Brain pericyte (primary cell): ENCODE measurements at places on chromosomes 4 and X.

GRCh38 chr4:178105242-178105641, 663.0 kb upstream of the AGA start:
- DNase-seq, result no peak

GRCh38 chr4:176376032-176376614, 56.4 kb downstream of the SPCS3 start:
- DNase-seq, result no peak

DNA sequence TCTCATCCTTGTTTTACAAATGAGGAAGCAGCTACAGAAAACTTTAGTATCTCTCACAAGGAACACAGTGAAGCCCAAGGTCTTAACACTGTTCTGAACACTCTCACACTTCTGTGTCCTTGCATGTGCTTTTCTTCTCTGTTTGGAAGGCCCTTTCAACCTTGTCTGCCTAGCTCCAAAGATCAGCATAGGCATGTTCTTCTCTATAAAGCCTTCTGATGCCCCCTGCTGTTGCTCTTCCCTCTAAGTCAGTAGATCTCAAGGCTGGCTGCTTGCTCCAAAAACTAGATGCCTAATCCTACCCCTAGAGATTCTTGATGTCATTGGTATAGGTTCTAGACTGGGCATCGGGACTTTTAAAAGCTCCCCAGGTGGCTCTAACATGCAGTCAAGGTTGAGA, 5.9 kb downstream of the APOO start:
- no peak for DNase-seq

GRCh38 chr4:170229006-170229405, 139.2 kb upstream of the AADAT start:
- DNase-seq, result no peak

DNA sequence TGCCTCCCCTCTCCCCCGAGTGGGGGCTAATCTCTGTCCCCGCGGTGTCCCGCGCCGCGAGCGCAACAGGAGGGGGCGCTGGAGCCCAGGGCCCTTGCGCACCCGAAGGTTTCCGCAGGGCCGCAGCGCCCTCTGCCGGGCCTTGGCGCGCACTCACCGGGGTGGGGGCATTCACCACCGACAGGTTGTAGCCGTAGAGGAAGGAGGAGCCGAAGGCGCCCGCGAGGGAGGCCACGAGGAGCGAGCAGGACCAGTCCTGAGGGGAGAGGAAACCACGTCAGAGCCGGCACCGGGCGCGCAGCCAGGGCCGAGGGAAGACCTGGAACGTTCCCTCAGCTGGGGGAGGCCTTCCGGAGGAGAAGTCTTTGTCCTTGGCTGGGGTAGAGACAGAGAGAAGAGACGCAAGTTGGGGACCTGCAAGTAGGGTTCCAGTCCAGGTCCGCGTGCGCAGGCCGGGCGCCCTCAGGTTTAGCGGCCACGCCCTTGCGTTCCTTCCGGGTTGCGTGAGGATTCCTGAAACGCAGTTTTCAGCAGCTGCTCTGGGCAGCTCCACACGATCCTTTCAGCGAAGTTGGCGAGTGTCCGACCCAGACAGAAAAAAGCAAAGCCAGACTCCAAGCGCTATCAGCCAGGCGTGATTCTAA, 2.4 kb downstream of the SLC2A9 start:
- peak; percentile 61 for DNase-seq

DNA sequence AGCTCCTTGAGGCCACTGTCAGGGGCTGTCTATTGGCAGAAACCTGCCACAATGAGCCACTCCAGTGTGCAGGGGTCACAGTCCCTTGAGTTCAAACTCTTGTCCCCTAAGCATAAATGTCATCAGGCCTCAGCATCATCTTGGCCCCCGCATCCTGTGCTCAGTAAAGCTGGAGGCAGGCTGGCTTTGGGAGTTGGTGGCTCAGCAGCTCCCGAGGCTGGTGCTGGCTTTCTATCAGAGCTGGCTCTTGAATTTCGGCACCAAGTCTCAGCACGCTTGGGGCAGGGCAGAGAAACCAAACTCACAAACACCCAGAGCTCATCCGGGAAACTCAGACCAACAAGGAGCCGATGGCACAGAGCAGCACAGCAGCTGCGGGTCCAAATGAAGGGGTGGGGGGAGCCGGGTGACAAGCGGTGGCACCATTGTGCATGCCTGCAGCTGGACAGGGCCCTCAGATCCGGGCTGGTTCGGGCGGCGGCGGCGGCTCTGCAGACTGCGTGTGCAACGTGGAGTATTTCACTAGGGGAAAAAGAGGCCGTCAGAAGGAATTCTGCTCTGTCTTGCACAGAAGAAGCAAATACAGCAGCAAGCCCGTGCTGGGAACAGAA, 75.5 kb downstream of the MTMR1 start:
- DNase-seq, result no peak

DNA sequence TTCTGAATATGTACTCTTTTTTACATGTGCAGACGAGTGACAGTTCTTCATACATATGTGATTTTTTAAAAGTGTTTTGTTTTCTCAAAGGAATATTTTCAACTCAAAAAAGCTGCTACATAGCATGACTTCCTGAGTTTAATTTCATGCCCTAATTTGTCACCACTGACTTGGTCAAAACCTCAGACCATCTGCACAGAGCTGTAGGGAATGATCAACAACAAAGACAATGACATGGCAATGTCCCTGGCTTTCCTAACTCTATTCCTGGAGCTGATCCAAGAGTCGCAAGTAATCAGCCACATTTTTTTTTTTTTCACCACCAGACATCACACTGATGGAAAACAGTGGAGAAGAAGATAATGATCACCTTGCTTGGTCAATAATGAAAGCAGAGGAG, 97.7 kb downstream of the TMA16 start:
- DNase-seq, result no peak

GRCh38 chr4:166143227-166143626, 270.2 kb downstream of the TLL1 start:
- DNase-seq, result no peak

GRCh38 chr4:78923464-78924312, 15.6 kb downstream of the PAQR3 start:
- no peak for DNase-seq

DNA sequence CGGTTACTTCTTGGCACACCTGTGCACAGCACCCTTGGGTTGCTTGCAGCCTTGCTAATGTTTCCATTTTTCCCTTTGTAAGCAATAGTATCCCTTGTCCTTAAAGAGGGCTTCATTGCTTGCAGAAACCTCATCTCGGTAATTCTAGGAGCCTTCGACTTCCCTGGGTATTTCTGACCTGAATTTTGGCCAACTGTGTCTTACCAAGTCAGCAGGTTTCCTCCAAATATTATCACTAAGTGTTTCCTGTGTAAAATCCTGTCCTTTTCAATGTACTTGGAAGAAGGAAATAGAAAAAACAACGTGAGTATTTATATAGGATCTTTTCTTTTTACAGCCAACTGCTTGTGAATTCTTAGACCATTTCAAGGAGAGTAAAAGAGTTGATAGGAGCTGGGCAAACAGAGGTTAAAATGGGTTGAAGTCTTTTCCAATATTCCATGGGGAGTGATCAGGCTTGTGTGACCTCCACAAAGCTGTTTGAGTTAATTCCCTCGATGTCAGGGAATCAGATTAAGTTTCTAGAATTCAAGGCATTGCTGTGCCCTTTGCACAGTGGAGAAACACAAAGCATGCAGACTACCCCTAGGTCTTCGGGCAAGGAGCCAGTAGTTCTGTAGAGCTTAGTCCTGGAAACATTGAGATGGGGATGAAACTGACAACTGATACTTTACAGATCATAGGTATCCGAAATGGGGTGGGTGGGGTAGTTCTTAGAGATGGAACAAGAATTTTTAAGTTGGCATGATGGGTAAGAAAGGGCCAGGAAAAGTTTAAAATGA, 209.9 kb downstream of the CPE start:
- no peak for DNase-seq

DNA sequence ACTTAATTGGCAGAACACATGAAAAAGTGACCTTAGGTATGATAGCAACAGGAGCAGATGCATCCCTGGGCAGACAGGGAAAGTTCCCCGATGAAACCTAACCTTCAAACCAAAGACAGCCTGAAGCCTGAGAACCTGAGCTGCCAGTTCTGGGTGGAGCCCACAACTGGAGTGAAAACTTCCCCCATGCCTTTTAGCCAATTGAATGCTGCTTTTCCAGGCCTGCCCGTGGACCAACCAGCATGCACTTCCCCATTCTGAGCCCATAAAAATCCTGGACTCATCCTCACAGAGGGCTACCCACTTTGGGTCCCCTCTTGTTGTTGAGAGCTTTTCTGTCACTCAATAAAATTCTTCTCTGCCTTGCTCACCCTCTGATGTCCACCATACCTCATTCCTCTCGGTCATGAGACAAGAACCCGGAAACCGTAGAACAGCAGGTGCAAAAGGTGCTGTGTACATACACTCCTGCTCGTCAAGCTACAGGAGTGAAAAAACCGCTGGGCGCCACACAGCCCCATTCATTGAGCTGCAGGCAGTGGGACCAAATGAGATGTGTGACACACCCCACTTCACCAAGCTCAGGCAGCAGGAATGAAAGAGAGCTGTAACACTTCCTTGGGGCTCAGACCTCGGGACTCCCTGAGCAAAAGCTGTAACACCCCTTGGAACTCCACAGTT, 13.9 kb upstream of the SLC7A11 start:
- DNase-seq, result no peak

DNA sequence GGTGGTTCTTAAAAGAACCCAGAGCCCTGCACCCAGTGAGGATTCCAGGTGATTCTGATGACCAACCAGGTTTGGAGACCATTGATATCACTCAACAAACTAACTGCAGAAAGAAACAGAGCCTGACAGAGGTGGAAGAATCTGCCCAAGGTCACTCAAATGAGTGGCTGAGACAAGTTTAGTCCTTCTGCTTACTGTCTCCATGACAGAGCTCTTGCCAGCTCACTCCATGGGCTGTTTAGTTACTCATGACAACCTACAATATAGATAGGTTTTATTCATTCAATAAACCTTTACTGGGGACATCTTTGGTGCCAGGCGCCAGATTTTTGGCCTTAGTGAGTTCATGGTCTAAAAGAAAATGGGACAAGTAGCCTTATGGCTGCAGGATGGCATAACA, 124.3 kb downstream of the RAB28 start:
- no peak for DNase-seq

GRCh38 chr4:40656201-40656863, 26.7 kb upstream of the RBM47 start:
- DNase-seq, result no peak

DNA sequence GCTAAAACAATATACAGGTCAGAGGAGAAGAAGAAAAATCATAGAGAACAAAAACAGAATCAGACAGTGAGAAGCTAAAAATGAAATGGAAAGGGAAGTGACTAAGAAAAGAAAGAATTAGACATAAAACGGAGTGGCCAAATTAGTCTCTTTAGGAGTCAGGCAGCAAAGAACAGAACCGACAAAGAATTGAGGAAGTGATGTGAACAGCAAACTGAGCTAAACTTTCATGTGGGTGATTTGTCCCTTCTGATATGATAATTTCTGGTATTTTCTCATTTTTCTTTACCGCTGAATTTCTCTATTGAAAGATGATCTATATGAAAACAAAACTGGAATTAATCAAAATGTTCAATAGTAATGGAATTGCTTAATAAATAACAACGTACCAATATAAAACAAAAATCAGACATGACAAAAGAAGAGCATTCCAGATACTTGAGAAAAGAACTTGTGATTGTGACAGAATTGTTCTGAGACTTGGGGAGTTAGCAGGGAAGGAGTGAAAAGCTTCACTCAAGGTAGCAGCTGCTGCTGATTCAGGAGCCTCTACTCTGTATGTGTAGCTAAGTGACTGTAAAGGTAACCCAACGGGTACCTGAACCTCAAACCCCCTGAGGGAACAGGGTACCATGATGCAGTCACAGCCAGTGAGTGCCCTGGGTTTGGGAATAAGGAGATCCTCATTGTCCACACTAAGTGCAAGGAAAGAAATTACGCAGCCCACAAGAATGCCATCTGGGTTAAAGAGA, 8.8 kb downstream of the TAPT1 start:
- DNase-seq, result no peak

- DNase-seq, result no peak
These were observed 10.8 kb upstream of the GTPBP6 start for GRCh38 chrX:329291-329910.

- DNase-seq, result no peak
These were observed 322.5 kb downstream of the HS3ST1 start for GRCh38 chr4:11106190-11106589.

DNA sequence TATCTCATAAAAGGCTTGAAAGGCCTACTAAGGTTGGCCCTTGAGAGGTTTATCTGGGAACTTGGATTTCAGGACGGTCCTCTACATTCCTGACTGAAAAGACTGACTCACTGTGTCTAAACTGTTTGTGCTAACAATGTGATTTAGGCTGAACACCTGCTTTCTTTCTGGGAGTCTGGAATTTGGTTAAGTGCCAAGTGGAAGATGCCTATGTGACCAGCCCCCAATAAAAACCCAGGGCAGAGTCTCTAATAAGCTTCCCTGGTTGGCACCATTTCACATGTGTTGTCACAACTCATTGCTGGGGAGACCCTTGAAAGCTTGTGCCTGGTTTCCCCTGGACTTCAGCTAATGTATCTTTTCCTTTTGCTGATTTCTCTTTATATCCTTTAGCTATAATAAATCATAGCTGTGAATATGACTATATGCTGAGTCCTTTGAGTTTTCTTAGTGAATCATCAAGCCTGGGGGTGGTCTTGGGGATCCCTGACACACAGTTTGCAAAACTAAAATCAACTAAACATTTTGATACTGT, 55.1 kb downstream of the GPR82 start:
- peak; percentile 42 for DNase-seq

DNA sequence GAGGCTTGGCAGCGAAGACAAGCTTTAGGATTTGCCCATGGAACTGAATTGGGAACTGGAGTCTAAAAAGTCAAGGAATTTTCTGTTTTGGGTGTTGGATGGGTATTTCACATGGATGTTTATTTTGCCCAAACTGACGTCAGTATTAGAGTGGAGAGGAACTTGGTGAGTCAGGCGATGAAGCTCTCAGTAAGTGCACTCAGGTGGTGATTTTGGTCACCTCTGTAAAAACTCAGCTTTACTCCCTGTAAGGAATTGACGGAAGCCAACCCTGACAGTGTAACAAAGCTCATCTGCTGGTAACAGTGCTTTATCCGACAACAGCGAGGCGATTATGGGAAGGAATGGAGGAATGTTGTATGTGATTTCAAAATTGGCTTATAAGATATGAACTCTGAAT, 77.0 kb upstream of the PGRMC2 start:
- DNase-seq, result no peak

GRCh38 chrX:136752796-136753195, 27.9 kb downstream of the ARHGEF6 start:
- DNase-seq, result no peak

GRCh38 chrX:121496966-121497365, 449.6 kb downstream of the GLUD2 start:
- DNase-seq, result no peak

- no peak for DNase-seq
These were observed 93.6 kb downstream of the GPR143 start for GRCh38 chrX:9671998-9672397.

- DNase-seq, result no peak
These were observed 812.9 kb downstream of the NLGN4X start for GRCh38 chrX:5415738-5416137.

- DNase-seq, result no peak
These were observed 33.1 kb upstream of the RBPJ start for GRCh38 chr4:26287756-26288155.

GRCh38 chrX:113212052-113212451, 371.4 kb upstream of the AMOT start:
- no peak for DNase-seq

- no peak for DNase-seq
These were observed 125.7 kb downstream of the ZC4H2 start for GRCh38 chrX:64850371-64851082.
